ENCODE measurements at places on chromosomes 13 and 19.

- DNase-seq: no peak
These were observed 947 bp downstream of the ATP4B start for GRCh38 chr13:113656831-113657671.

- DNase-seq: no peak
These were observed 2.8 kb upstream of the KCNN1 start for GRCh38 chr19:17963936-17964691.

DNA sequence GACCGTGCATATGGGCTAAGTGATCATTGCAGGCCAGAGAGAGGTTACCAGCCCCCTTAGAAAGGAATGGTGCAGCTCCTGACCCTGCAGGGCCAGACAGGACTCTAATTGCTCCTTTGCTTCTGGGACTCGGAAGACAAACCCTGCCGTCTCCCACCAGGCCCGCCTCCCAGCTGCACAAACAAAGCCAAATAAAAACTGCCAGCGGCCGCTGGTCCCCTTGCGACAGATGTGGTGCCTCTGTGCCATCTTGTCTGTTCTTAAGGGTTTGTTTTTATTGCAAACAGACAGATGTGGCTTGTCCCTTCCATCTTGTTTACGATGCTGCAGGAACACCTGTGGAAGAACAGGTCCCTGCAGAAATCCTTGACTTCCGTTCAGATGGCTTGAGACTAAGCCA is 434.4 kb upstream of the TSHZ3 start:
- no peak for DNase-seq

GRCh38 chr19:30449673-30450072 is 77.5 kb downstream of the ZNF536 start:
- no peak for DNase-seq

DNA sequence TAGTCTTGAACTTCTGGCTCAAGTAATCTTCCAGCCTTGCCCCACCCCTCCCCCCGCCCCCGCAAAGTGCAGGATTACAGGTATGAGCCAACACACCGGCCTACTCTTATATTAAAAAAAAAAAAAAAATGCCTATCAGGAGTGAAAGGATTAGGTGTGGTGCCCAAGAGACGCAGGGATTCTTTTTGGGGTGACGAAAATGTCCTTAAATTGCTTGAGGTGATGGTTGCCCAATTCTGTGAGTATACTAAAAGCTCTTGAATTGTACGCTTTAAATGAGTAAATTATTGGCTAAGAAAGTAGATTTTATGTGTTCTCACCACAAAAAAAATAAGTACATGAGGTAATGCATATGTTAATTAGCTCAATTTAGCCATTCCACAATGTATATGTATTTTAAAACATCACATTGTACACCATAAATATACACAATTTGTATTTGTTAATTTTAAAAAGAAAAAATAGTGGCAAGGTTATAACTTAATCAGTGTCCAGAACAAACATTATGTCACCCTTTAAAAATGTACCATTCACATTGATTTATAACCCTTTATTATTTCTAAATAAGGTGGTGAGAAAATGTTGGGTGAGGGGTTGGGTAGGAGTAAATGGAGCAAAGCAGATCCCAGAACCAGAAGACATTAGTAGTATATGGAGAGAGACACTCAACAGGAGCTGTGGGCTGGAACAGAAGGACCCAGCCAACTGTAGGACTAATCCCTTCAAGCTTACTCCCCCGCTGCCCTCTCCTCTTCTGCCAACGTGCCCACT is 3.9 kb downstream of the IGSF23 start:
- DNase-seq: no peak

DNA sequence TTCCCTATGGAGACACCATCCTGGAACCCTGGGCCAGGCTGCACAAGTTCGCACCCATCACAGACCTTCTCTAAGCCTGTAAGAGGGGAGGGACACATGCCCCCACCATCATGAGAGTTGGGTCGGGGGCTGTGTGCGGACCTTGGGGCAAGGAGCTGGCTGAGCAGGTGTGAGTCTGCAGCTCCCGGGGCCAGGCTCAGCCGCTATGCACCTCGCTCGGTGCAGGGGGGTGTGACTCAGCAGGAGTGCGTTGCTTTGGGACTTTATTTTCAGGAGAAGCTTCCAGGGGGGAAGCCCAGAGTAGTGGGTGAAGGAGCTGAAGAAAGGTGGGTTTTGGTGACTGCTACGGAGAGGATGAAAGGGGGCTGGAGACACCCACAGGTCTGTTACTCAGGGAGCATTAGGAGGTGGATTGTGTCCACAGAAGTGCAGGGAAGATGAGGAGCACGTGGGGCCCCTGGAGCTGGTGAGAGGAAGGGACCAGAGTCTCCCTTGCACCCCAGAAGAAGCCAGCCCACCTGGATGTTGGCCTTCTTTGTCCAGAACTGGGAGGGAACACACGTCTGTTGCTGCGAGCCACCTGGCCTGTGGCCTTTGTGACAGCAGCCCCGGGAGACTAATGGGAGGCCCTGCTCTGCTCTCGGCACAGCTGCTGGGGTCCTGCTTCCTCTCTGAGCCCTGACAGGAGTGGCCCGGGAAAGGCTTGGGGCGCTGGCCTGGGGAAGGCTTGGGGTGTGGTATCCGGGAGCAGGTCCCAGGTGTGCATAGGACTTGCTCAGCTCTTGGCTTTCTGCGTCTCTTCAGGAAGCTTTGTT is 162.6 kb downstream of the TEX29 start:
- DNase-seq: no peak

- no peak for DNase-seq
These were observed 1.1 kb downstream of the MAB21L1 start for GRCh38 chr13:35475212-35475959.

GRCh38 chr19:37074819-37075362 is 3.3 kb upstream of the ZNF420 start:
- no peak for DNase-seq

GRCh38 chr13:88978607-88979006 is 1307.4 kb downstream of the SLITRK5 start:
- no peak for DNase-seq

DNA sequence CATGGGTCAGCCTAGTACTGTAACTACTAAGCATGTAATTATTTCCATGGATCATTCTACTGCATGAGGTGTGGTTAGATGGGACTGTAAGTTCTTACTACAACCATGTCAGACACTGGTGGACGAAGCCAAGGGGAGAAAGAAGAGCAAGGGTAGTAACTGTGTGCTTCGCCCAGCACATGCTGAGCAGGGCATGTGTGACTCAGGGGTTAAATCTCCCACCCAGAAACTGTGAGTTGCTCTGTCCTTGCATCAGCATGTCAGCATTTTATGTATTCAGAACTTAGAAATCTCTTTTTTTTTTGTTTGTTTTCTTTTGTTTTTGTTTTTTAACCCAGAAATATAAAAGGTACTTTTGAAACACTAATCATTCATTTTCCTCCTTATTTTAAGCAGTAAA is 436.6 kb upstream of the KLF12 start:
- DNase-seq: no peak

DNA sequence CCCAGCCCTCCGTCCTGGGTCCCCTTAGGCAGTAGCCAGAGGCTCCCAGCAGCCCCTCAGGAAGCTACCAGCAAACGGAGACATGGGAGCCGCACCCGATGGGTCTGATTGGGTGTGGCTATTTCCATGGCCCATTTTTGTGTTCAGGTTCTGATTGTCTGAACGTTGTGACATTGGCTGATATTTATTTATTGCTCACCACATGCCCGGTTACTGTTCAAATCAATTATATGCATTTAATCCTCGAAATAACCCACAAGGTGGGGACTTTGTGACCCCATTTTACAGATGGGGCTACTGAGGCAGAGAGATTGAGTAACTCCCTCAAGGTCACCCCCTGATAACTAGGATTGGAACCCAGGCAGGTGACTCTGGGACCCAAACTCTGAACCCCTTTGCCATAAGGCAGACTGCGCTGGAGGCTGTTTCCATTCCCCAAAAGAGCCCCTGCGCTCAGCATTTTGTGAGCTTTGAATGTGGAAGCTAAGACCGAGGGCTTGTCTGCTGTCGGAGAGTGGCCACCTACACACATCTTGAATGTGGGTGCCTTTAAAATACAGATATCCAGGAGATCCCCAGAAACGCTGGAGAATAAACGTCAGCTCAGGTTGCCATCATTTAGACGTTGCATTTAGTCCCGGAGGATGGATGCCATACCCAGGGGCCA is 13.6 kb upstream of the MCF2L start:
- DNase-seq: no peak

DNA sequence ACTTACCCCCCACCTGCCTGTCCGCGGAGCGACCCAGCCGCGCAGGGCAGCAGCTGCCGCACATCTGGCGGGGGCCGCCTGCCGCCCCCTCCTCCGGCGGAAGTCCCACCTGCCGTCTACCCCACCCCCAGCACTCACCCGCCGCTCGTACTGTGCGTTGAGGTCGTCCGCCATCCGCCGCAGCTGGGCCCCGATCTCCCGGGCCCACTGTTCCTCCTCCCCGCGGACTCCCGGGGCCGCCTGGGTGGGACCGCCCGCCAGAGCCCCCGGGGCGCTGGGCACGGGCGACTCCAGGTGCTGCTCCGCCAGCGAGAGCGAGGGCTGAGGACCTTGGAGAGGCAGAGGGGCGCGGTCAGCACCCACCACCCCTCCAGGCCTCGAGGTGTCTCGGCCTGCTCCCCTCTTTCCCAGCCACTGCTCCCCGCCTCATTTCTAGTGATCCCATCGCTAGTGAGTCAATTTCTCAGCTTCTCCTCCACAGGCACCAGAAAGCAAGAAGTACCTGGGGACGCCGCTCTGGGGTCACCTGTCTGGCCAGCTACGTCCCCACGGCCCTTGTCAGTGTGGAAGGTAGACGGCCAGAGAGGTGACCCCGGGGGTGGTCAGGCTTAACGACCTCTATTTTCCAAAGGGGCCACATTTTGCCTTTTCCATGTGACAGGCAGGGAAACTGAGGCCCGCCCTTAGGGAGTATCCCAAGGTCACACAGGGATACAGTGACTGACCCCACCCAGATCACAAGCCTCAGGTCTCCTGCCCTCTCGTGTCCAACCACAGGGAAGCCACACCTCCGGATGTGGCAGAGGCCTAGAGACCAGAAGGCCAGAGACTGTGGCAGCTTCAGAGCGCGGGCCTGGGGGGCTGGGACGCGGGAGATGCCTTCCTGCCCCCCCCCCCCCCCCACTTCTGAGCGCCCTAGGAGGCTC is 4.3 kb downstream of the BBC3 start:
- no peak for DNase-seq

- no peak for DNase-seq
These were observed 2.9 kb upstream of the CCDC9 start for GRCh38 chr19:47253467-47253881.

GRCh38 chr13:70844391-70845108 is 736.3 kb upstream of the KLHL1 start:
- no peak for DNase-seq

DNA sequence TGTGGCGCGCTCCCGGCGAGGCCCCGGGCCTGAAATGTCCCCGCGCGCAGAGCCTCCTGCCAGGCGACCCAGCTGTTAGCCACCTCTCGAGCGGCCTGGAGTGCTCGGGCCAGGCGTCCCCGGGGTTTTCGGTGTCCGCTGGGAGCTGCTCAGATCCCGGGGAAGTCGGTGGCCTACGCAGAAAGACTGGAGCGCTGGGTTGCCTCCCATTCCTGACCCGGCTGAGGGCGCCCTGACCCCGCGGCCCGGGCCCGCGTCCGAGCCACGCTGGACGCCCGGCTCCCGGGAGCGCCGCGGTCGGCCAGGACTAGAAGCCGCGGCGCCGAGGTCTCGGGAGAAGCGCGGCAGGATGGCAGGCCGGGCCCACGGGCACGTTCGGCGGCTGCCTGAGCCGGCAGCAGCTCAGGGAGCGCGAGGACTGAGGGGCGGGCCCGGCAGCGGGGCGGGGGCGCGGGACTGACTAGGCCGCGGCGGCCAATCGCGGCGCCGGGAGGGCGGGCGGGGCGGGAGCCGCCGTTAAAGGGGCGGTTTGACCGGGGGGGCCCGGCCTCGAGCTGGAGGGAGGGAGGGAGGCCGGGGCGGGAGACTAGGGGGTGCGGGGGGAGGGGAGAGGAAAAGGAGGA is 1.3 kb upstream of the ZIC2 start:
- no peak for DNase-seq

DNA sequence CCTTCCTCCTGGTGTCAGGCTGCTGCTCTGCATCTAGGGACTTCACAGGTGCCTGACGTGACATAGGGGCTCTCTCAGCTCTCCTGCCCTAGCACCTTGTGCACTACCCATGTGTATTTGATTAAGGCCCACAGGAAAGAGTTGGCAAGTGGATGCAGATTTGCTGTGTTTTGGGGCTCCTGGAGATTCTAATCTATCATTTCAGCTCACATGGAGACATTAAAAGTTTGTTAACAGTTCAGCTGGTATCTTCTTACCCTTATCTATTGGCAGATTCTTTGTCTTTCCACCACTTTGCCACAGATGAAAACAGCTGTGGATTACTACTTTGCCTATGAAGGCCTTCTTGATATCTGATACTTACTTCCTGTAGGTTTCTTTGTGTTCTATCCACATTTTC is 41.9 kb downstream of the WASF3 start:
- no peak for DNase-seq

- peak; percentile 34 for DNase-seq
These were observed 776 bp upstream of the NCLN start for GRCh38 chr19:3184847-3185460.

DNA sequence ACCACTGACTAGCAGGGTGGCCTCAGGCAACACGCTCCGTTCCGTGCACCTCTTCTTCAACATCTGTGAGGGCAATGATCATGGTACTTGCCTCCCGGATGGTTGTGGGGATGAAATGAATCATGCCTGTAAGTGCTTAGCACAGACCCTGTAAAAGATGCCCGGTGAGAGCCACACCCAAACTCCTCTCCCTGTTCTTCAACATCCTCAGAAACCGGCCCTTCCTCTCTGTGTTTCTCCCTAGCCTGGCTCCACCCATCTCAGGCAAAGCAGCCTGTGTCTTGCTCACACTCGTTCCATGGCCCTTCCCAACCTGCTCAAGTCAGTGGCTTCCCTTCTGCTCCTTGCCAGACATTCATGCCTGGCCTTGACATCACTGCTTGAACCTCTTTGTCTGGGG is 5.8 kb upstream of the DMKN start:
- no peak for DNase-seq

GRCh38 chr13:53126841-53127245 is 98.2 kb downstream of the OLFM4 start:
- no peak for DNase-seq

DNA sequence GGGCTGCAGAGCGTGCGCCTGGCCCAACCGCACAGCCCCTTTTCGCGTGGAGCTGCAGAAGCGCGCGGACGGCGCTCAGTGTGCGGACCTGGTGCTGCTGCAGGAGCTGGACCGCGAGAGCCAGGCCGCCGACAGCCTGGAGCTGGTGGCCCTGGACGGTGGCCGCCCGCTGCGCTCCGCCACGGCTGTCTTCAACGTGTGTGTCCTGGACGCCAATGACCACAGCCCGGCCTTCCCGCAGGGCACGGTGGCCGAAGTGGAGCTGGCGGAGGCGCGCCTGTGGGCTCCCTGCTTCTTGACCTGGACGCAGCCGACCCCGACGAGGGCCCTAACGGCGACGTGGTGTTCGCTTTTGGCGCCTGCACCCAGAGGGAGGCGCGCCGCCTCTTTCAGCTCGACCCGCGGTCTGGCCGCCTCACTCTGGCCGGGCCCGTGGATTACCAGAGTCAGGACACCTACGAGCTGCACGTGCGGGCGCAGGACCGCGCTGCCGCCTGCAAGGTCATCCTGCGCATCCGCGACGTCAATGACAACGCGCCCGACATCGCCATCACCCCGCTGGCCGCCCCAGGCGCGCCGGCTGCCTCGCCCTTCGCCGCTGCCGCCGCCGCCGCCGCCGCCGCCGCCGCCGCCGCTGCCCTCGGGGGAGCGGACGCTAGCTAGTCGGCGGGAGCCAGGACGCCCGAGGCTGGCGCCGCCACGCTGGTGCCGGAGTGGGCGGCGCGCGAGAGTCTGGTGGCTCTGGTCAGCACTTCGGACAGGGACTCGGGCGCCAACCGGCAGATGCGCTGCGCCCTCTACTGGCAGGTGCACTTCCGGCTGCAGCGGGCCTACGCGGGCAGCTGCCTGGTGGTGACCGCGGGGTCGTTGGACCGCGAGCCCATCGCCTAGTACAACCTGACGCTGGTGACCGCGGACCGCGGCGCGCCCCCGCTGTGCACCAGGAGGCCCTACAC is 172.2 kb downstream of the OLFM4 start:
- no peak for DNase-seq
